Karpas-422 (cell line): ENCODE measurements at places on chromosomes 12 and 14. TPM values are rescaled to one million over a fixed set of nuclear protein-coding genes. Genes with fewer than 3 reads are reported as not detected.
A peak's percentile ranks its signal among the peaks of the same experiment; 100 is the strongest.

- DNase-seq = no peak
These were observed 167.3 kb upstream of the AVPR1A start for GRCh38 chr12:63318313-63318712.

DNA sequence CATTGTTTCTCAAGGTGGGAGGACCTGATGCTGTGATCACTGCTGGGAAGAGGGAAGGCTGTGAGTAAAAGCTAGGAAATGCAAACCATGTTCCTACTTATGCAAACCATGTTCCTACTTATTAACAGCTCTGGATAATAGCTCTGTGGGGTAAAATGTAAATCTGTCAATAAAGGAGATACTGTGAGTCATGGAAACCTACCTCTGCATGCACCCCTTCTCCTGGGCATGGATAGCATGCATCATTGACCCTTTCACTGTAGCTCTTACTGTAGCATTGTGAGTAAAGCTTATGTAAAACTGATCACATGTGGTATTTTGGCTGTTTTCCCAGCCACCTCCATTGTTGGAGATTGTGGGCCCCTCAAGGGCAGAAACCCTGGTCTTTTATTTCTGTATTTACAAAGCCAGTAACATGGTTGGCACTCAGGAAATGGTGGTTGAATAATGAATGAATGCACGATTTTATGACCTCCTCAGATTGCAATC, 253.7 kb downstream of the GRIN2B start:
- DNase-seq = no peak

DNA sequence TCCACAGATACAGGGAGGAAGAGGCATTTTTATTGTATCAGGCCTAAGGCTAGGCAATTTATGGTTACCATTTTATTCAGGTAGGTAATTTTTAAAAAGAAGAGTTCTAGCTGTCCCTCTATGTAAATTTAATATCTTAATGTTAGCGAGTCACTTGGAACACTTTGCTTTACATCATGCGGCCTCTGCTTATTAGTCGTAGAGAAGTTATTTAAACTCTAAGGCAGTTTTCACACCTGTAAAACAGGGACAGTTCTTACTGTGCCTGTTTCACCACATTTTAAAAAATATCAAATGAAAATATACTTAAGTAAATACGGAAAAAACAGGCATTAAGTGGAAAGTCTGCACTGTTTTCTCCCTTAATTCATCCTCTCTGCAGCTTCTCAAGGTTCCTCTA, 71.4 kb upstream of the POC1B start:
- DNase-seq = no peak

- peak; percentile 61 for DNase-seq
These were observed 218.3 kb upstream of the CRY1 start for GRCh38 chr12:107311682-107312081.

GRCh38 chr14:38255673-38256532, at the start of gene CLEC14A:
Gene CLEC14A, minus strand, starts transcription at chr14:38256093. Its CDS starts 71 bp downstream, at chr14:38256022.
- no peak for DNase-seq

PARP11 gene
- 10.2 and 17.1 TPM in 2 replicates for total RNA-seq

GRCh38 chr12:21615431-21615830, 10.8 kb upstream of the GYS2 start:
- no peak for DNase-seq

- DNase-seq = no peak
These were observed 27.7 kb downstream of the RNF34 start for GRCh38 chr12:121427556-121428050.

ARHGEF40 gene
- total RNA-seq = 2.2 TPM in 2 replicates

GRCh38 chr14:21343035-21343794, 40.6 kb downstream of the SUPT16H start:
- DNase-seq = no peak

- DNase-seq = no peak
These were observed 349.2 kb upstream of the LMO3 start for GRCh38 chr12:16955083-16955657.

DNA sequence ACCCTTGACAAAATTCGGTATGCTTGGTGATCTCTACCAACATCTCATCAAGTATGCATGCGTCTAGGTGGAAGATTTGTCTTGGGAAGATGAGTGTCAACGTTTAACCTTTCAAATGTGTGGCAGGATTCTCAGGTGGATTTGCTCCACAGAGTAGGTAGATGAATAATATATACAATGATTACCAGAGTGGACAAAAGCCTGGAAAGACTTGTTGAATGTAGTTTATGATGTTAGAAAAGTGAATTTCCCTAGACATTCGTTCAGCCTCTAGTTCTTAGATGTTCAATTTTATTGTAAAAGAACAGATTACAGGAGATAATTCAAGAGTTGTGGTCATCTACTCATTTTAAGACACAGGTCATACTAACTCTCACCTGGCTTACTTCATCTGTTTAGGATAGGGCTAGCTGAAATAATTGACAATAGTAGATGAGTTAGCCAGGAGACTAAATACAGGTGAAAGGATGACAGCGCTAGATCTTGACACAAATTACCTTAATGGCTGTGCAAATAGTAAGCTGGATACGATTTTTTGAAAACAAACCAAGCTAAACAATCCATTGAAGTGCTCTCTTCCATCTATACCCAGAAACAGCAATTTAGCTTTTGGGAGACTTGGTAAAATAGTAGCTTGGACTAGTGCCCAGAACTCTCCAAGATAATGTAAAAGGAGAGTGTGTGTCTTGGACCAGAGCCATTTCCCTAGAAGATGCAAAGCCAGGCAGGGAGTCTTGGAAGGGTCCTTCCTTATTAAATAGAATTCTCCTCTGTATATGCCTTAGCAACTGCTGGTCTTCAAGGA, 168.0 kb downstream of the DACT1 start:
- no peak for DNase-seq

DNA sequence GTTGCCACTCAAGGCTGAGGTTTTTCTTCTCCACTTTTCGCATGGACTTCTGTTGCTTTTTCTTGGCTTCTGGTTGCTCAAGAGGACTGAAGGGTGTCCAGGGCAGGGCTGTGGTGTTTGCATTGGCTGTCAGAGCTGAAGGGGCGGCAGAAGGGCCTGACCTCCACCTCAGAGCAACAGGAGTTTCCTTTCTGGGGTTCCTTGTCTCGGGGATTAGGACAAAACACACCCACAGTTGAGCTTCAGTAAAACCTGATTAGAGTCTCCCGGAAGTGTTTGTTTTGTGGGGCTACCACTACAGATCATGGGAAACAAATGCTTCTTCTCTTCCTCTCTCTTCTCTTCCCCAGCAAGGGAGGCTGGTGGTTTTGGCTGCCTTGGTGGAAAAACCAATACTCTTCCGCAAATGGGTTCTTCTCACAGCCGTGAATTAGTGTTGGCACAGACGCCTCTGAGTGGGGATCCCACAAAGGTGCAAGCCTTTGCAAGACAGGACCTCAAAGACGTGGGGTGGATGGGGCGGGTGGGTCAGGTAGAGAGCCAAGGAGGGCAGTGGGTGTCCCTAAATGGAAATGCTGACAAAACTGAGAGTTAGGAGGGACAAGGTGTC, 317.7 kb upstream of the TBX3 start:
- no peak for DNase-seq

DNA sequence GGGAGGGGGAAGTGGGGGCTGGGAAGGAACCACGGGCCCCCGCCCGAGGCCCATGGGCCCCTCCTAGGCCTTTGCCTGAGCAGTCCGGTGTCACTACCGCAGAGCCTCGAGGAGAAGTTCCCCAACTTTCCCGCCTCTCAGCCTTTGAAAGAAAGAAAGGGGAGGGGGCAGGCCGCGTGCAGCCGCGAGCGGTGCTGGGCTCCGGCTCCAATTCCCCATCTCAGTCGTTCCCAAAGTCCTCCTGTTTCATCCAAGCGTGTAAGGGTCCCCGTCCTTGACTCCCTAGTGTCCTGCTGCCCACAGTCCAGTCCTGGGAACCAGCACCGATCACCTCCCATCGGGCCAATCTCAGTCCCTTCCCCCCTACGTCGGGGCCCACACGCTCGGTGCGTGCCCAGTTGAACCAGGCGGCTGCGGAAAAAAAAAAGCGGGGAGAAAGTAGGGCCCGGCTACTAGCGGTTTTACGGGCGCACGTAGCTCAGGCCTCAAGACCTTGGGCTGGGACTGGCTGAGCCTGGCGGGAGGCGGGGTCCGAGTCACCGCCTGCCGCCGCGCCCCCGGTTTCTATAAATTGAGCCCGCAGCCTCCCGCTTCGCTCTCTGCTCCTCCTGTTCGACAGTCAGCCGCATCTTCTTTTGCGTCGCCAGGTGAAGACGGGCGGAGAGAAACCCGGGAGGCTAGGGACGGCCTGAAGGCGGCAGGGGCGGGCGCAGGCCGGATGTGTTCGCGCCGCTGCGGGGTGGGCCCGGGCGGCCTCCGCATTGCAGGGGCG, at the start of gene GAPDH:
Gene GAPDH (plus strand): TSS at position 595 of the 772 bp plus-strand sequence. CDS start 316 bp downstream, outside the sequence.
- peak; percentile 99 for DNase-seq

- DNase-seq = no peak
These were observed 210.4 kb upstream of the KRR1 start for GRCh38 chr12:75721796-75722195.

- DNase-seq = no peak
These were observed 7.2 kb upstream of the SPRYD3 start for GRCh38 chr12:53086361-53086760.

PSME1 gene
- 435 and 452 TPM in 2 replicates for total RNA-seq

- DNase-seq = no peak
These were observed 35.0 kb upstream of the TUNAR start for GRCh38 chr14:95841668-95842067.

CCDC77 gene
- 10.9 and 17.7 TPM in 2 replicates for total RNA-seq

HCAR1 gene
- total RNA-seq = not detected in 2 replicates

PALS1 gene
- total RNA-seq = 3.8 and 6.2 TPM in 2 replicates
